NCI-H1092 (cell line): ENCODE measurements at places on chromosomes 12 and 14.

DNA sequence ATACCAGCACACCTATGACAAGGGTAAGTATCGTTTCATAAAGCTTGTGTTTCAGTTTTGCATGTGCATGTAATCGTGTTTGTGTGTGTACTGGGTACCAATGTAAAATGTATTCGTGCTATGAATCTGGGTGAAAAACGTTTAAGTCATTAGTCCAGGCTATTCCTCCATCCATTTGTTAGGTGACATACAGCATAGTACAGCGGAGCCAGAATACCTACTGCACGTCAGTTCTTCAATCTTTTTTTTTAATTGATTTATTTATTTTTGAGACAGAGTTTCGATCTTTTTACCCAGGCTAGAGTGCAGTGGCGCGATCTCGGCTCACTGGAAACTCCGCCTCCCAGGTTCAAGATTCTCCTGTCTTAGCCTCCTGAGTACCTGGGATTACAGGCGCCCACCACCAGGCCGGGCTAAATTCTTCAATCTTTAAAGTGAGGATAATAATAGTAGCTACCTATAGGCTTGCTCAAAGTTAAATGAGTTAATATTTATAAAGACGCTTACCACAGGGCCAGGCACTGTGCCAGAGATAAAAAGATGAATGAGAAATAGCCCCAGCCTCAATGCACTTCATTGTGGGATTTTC lies 661 bp upstream of the RPS26 start:
- no peak for DNase-seq

- DNase-seq: peak; percentile 24
These were observed 49.5 kb downstream of the TSPAN19 start for GRCh38 chr12:84986586-84986985.

DNA sequence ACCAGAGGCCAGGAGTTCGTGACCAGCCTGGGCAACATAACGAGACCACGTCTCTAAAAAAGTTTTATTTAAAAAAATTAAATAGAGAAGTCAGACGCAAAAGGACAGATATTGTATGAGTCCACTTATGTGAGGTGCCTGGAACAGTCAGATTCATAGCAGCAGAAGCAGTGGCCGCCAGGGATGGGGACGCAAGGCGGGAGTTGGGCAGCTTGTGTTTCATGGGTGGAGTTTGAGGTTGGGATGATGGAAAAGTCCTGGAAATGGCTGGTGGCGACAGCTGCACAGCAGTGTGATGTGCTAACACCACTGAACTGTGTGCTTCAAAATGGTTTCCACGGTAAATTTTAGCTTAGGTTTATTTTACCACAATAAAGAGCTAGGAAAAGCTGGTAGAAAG lies 57.6 kb upstream of the DDX11 start:
- DNase-seq: no peak

DNA sequence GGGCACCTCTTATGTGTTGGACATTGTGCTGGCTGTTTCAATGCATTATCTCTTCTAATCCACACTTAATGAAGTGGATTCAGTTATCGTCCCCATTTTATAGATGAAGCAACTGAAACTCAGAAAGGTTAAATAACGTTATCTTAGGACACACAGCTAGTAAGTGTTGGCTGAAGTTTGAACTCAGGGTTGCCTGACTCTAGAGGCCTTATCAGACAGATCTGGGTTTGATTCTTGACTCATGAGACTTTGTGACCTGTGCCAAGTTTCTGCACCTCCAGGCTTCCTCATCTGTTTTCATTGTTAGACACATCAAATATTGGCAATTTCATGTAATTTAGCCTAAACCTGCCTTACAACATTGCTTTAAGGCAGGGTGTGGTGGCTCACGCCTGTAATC lies 18.2 kb upstream of the IRF2BPL start:
- no peak for DNase-seq

DNA sequence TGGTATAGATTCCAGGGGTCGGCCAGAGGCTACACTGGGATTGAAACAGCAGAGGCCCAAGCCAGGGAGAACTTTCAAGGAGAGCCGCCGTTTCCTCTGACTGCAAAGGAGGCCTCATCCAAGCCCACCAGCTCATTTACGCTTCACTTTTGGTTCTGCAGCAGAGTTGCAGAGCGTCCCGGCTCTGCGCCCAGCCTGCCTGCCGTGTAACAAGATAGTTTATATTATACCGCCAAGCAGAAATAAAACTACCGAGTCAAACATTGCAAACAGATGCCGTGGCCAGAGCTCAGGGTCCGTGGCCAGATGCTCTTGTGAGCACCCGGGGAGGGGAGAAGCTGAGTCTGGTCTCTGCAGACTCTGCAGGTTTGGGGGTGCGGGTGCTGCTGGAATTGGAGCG lies 60.7 kb upstream of the TBX3 start:
- DNase-seq: no peak

DNA sequence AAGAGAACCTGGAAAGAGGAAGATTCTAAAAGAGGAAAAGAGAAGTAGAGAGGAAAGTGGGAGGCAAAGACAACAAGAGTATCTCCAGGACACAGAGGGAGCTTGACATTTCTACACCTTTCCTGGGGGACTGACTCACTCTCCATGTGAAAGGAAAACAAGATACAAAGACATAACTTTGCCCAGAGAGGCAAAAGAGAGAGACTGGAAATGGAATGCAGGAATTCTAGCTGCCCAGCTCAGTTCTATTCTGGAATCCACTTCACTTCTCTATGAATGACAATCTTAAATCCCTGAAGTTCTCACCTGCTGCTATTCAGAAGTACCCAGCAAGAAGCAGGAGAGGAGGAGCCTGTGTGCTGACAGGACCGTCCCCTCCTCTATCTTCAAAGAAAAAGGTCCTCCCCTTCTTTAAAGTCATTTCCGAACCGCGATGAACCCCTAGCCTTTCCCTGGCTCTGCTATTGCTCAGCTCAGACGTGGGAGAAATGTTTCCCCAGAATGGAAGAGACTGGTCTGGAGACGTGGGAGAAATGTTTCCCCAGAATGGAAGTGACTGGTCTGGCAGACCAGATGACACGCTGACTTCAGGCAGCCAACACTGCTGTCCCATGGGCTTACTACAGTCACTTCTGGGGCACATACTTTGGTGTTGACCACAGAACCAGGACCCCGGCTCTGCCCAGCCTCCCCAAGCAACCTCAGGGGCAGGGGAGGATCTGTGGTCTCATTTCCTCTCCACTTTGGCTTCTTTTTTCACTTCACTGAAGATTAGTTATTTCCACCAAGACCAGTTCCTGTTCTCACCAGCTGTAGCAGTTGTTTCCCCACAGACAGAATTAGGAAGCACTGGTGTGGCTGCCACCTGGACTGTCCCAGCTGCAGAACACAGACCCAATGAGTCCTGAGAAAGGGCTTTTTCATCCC lies 8.3 kb downstream of the FMNL3 start:
- DNase-seq: no peak

DNA sequence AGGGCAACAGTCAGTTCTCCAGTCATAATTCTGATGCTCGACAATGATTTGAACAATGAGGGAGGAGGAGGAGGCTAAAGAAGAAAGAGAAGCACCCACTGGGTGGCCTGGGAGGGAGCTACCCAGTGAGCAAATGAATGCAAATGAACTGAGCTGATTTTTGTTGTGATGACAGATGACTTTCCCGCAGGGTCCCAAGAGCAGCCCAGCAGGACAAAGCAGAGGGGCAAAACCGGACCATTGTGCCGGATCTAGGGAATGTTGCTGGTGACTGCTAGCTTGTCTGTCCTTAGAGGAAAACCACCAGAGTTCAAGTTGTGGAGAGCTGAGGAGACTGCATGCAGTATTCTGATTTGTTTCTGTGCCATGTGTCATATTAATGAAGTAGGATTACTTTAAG lies 162.8 kb downstream of the MON2 start:
- DNase-seq: no peak

DNA sequence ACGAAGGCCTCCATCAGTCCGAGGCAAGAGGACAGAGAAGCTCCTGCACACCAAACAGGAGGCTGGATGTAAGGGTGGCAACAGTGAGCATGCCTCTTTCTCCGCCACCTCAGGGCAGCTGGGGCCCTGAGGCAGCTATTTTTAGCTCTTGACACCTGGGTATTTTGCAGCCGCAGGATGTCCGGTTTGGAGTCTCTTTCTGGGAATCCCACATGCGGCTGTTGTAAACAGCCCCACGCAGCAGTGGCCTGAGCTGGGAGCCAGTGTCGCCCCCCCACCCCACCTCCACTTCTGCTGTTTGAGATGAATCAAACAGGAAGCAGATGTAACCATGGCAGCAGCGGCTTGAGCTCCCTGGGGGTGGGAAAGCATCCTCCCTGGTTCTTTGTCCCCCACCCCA lies 11.7 kb downstream of the HDAC7 start:
- no peak for DNase-seq

DNA sequence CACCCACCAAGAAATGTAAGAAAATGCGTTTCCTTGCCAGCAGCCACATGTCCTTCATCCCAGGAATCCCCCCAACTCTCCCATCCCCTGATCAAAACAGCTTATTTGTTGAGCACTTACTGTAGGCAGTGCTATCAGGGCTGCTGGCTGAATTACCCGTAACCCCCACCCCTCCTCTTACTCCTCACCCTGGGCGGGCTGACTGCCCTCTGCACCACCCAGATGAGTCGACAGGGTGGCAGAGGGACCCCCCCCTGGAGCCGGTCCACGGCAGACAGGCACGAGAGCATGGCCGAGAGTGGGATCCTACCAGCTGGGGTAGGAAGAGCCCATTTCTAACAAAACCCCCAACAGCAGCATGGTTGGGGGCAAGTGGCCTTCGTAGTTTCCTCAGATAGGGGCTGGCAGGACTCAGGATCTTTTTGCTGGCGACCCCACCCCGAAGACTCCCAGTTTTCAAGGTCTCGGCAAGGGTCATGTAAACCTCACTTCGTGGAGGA lies 1.1 kb upstream of the RHOF start:
- DNase-seq: no peak

- DNase-seq: no peak
These were observed 281.5 kb downstream of the ZFP36L1 start for GRCh38 chr14:68511129-68512047.

- DNase-seq: no peak
These were observed 140.6 kb downstream of the EGLN3 start for GRCh38 chr14:33810308-33810707.

- no peak for DNase-seq
These were observed 5.9 kb downstream of the LRRC9 start for GRCh38 chr14:59925797-59926196.

DNA sequence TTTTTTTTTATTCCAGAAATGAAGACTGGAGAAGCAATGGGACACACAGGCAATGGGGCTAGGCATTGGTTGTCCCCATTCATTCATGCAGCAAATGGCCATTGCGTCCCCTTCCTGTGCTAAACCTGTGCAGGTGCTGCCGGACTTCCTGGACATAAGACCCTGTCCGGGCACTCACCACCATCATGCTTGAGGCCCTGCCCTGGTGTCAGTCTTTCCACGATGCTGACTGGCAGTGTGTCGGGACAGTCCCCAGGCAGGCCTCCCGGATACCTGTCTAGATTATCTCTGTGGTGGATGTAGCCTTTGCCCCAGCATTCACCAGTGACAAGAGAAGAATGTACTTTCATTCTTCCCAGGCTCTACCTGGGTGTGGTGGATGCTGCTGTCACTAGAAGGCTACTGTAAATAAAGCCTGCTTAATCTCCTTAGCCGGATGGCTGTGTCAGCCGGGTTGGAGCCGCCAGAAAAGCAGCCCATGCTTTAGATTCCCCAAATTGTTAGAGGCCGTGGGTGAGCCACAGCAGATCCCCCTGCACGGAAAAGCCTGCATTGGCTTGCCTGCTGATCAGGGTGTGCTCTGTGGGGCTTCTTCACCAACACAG lies 94.5 kb upstream of the PARP11 start:
- DNase-seq: no peak

DNA sequence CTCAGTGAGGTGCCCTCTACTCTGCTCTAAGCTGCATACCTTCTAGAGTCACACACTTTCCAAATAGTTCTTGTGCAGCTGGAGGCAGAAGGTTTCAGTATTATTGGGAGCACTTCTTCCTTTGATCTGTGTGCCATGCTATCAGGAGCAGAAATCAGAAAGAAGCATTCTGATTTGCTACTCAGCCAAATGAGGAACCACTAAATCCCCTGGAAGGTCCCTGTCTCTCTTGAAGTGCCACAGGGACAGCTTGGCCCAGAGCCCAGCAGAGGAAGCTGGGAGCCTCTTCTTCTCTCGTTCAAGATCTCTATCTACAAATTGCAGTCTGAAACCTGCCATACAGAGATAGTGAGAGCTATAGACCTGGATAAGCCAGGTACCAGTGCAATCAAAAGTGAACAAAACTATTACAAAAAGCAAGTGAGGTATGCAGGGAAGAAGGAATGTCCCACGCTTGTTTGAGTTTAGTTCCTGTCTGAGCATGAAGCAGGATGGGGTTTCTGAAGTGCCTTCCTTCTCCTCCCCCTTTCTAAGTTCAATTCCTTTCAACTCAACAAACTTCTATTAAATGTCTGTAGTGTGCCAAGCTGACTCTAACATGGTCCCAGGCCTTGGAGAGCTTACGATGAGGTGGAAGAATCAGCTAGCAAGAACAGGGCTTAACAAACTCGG lies 100.9 kb upstream of the PARP11 start:
- no peak for DNase-seq

DNA sequence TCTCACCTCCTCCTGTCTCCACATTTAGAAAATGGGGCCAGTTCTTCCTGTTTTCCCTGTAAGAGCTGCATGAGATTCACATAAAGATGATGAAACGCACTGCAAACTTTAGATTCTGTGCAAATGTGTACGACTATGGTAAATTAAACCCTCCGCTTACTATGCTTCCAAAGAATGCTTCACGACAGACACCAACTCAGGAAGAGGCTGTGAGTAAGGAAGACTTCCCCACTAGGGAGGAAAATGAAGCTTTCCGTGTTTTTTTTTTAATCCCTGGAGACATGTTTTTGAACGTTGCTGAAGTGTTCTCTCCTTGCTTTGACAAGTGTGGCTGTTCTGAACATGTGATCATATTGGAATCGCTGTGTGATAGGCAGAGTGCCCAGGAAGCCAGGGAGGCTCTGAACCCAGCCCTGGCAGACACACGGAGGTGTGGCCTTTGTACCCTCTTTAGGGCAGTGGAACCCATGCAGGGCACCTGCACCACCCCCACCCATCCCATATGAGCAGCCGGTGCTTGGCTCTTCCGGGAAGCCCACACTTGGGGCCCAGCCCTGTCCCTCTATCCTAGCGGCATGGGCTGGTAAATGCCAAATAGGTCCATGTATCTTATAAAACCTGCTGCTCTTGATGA lies 7.5 kb upstream of the SYNE3 start:
- DNase-seq: no peak

GRCh38 chr14:99518441-99519346 lies 37.5 kb downstream of the CCNK start:
- DNase-seq: peak; percentile 51

GRCh38 chr12:4439736-4440135 lies 5.9 kb downstream of the FGF6 start:
- DNase-seq: no peak
